ENCODE measurements at places on chromosomes 7 and 10.

DNA sequence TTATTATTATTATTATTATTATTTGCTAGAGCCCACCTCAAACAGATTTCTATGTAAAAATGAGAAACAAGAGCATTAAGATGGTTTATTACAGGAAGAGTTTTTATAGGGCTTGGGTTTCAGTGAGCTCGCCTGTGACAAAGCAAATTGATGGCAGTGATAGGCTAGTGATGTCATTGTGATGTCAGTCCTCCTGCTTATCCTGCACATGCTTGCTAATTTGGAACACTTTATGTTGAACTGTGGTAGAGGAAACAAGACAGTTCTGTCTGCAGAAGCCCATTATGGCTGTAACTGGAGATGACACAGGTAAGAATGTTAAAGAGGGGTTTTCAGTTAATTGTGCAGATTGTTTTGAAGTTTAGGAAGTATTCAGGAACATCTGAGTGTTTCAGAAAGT is 68.3 kb downstream of the CREM start:
- DNase-seq: no peak

GRCh38 chr7:159050704-159051103 is 94.0 kb downstream of the VIPR2 start:
- no peak for DNase-seq

DNA sequence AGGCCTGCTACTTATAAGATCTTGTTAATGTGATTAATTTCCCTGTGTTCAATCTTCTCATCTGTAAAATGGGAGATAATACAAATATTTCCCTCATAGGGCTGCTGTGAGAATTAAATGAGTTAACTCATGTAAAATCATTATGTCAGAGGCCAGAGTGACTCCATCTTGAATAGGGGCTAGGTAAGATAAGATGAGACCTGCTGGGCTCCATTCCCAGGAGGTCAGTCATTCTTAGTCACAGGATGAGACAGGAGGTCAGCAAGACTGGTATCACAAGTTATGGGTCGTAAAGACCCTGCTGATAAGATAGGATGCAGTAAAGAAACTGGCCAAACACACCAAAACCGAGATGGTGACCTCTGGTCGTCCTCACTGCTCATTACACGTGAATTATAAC is 200.7 kb downstream of the CYP26A1 start:
- no peak for DNase-seq

DNA sequence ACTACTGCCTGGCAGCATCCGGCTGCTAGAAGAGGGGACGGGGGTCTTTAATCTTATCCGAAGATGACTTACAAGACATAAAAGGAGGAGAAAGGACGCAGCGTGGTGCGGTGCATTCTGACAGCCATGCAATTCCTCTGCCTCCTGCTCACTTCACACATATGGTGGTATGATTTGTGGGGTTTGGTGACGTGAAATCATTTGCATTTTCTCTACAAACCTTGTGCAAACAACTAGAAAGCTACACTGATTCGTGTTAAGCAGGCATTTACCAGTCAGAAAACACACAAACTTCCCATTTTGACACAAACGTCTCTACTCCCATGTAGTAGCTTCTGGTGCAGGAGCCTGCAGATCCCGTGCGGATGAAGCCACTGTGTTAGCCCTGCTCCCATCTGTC is 6.8 kb upstream of the TCERG1L start:
- no peak for DNase-seq

DNA sequence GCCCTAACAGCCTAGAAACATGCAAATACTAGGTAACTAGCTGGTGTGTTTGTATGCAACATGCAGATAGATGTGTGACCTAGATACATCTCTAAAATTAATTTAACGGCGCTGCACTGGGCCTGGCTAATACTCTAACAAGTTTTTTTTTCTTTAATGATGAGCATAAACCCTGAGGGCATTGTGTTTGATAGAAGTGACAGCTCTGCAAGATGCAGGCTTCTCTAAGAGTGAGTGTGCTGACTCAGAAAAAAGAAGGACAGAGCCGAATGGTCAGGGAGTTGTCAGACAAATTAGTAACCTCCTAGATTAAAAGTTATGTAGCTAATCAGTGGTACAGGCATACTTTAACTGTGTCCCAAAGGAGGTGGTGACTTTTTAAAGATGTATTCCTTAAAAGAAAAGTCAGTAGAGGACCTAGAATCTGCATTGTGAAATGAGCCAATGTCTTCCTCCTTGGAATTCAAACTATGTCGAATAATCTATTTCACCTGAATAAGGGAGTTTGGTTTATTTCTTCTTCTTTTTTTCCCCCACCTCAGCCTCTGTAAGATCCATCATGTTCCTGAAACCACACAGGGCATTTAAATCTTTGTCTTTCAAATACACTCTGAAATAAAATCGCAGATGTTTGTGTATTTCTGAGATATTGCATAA is 315.1 kb downstream of the GFRA1 start:
- DNase-seq: no peak

GRCh38 chr7:39587393-39587792 is 21.2 kb downstream of the YAE1 start:
- DNase-seq: no peak

GRCh38 chr7:572416-573268 is 53.0 kb upstream of the PDGFA start:
- DNase-seq: no peak

GRCh38 chr7:149714910-149715471 is 58.4 kb downstream of the ZNF467 start:
- no peak for DNase-seq

DNA sequence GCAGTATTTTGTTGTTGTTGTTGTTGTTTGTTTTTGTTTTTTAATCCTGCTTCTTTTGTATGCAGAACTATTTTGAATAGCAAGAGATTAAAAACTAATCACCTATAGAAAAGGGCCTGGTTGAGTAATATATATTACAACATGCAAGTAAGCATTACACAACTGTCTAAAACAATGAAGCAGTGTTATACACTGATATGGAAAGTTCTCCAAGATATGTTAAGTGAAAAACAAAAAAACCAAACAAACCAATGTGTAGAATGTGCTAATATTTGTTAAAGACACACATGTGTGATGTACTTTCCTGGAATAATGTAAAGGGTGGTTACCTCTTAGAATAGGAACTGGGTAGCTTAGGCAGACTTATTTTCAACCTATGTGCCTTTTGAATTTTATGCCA is 117.4 kb downstream of the ZNF365 start:
- DNase-seq: no peak

- no peak for DNase-seq
Measured at GRCh38 chr7:114710499-114710898, 211.4 kb upstream of the MDFIC start.

DNA sequence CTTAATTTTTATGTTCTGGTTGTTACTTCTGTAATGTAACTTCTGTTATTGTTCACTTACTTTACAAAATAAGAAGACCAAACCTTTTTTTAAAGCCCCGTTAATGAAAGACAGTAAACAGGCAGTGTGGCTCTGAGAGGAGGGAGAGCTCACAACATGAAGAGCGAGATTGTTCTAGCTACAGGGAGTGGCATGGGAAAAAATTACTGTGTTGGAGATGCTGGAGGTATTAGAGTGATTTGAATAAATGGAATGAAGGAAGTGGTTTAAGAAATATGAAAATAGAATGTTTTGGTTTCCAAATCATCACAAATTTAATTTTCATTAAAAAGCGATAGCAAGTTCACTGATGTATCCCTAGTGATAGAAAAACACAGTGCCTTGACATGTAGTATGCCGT is 31.8 kb downstream of the REEP3 start:
- no peak for DNase-seq

GRCh38 chr7:46489106-46489505 is 568.0 kb upstream of the IGFBP3 start:
- no peak for DNase-seq

DNA sequence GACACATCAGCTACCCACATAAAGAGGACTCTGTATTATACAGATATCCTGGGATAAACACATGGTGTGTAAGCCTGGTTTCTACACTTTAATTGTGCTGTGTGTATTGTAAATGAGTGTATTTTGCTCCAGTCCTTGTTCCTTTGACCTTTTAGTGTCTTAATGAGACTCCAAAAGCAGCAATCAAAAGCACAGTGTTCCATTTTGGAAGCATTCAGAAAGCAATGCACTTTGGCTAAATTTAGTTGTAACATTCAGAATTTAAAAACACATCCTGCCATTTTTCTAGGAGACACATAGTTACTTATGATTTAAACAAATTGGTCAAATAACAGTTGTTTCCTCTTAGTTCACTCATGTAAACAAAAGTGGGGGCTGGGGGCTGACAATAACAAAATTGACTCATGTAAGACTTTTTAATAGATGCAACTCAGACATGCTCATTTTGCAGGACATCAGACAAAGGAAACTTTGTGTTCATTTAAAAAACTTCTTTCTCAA is 122.2 kb downstream of the GPR37 start:
- no peak for DNase-seq

DNA sequence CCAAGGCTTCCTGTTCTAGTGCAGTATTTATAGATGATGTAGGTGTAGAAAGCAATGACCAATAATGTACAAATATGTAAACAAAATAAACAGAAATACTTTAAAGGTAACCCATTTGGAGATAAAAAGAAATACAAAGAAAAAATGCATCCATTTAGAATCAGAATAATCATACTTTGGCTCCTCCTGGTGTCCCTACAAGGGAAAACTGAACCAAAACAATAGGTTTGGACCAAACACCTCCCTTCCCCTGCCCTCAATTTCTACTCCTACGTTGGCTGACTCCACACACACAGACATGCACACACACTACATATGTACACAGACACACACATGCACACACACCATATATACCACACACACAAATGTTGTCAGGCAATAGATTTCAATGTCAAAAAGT is 36.0 kb downstream of the C10orf143 start:
- no peak for DNase-seq

- peak; percentile 83 for DNase-seq
Measured at GRCh38 chr7:98841179-98841997, 28.4 kb downstream of the TMEM130 start.

- no peak for DNase-seq
Measured at GRCh38 chr7:98133621-98134303, 27.1 kb downstream of the LMTK2 start.

- DNase-seq: no peak
Measured at GRCh38 chr10:79320820-79321493, 26.3 kb upstream of the PPIF start.
